Activated T-cell treated with anti-CD3 and anti-CD28 coated beads, Interleukin-2, amount 50 U/mL, for 48 hours (primary cell): ENCODE measurements at places on chromosomes 7 and 10.

- no peak for DNase-seq
Observed at GRCh38 chr7:80335511-80336231, 176.2 kb downstream of the GNAT3 start.

DNA sequence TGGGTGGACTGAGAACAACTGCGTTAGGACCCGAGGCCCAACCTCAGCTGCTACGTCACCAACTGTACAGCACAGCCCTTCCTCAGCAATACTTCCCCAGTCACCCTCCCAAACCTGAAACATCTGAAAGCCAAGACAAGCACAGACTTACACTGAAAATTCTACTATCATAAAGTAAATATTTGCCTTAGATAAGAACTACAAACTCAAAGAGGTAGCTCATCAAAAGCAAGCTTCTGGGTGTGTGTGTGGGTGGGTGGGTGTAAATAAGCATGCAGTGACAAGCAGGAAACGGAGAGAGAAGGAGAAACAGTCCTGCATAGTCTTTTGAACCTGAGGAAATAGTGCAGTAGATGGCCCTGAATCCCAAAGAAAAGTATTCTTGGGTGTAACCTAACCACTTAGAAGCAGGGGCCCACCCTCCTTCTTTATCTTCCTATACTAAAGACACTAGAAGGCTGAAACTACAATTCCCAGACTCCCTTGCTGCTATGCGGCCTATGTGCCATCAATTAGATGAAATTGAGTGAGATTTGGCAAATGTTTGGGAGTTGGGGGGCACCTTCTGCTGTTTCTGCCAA lies 18.7 kb downstream of the SLC25A13 start:
- DNase-seq, result no peak

DNA sequence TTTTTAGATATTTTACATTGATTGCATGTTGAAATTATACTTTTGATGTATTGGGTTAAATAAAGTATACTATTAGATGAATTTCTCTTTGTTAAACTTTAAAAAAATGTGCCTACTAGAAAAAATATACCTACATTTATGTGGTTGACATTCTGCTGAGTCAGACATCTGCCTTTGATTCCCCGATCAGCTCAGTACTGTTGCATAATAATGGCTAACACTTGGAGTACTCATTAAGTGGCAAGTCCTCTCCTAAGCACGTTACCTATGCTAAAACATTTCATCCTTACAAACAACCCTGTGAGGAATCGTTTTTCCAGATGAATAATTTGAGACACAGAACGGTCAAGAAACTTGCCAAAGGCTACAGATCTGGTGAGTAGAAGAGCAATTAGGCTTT lies 14.0 kb upstream of the SEM1 start:
- DNase-seq, result no peak

- DNase-seq, result no peak
Observed at GRCh38 chr7:1852517-1853430, 182.7 kb downstream of the ELFN1 start.

DNA sequence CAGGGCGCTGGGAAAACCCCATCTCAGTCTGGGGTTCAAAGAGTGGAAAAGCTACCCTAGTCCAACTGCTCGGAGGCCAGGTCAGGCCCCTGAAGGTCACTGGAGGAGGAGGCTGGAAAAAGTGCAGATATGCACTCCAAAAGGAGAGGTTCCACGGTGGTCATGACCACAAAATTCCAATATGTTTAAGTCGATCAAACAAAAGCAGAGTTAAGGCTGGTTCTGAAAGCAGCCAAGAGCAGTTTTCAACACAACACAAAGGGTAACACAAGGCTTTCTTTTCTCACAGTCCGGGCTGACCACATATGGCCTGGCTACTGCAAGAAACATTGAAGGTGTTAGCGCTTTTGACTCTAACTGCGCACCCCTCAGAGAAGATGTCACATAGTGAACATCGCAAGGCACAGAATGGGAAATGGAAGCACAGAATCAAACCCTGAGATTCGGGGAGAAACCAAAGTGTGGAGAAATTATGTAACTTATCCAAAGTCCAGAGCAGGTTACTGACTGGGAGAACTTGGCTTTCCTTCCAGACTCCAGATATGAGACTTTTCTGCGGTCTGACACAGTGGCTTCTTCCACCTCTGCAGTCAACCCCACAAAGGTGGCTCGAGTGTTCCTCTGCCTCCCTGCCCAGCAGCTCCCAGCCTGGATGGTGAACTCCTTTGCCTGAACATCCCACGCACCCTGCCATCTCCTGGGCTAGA lies 1.3 kb upstream of the GRB10 start:
- DNase-seq, result no peak

- DNase-seq, result no peak
Observed at GRCh38 chr10:45023426-45023825, 22.7 kb downstream of the ZNF22 start.

GRCh38 chr7:8739837-8740236 lies 306.4 kb downstream of the NXPH1 start:
- DNase-seq, result no peak

- no peak for DNase-seq
Observed at GRCh38 chr7:116621649-116622048, 50.3 kb upstream of the MET start.

DNA sequence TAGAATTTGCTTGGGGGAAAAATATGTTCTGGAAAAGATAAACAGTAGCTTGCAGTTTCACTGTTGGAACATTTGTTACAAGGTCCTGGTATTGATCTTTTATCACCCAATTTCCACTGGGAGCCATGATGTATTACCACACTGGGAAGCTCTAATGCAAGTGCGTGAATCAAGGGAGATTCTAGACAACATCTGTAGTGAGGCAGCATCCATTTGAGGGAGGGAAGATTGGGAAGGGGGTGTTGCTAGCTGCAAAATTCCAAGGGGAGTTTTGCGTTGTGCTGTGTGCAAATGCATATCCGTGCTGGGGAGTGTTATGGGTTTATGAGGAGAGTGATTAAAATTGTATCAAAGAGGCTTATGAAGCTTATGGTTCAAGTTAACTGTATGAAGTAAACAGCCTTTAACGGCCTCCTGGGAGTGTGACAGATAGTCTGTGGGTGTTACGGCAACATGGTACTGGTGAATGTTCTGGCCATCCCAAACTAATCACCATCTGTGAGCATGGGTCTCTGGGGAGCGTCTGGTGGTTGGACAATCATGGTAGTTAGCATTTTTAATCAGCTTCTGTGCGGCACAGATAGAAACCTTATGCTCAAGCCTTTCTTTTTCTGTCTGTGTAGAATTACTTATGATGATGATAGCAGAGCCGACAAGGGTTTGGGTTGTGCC lies 601.9 kb upstream of the GALNT17 start:
- DNase-seq, result no peak
